ENCODE measurements at places on chromosomes 7 and 10. TPM values are rescaled to one million over a fixed set of nuclear protein-coding genes. Genes with fewer than 3 reads are reported as not detected.

RTKN2 gene
- 7.8 TPM for total RNA-seq

NUTM2E gene
- total RNA-seq, result not detected

CAMK2G gene
- 43.0 TPM for total RNA-seq

SLC18A3 gene
- total RNA-seq, result not detected

SAMD9 gene
- total RNA-seq, result 59.5 TPM

PHKG1 gene
- total RNA-seq, result 1.5 TPM

EEPD1 gene
- 18.5 TPM for total RNA-seq

LEP gene
- not detected for total RNA-seq

GIMAP2 gene
- 101 TPM for total RNA-seq

UPK3B gene
- total RNA-seq, result 0.46 TPM

TMEM130 gene
- not detected for total RNA-seq

JAKMIP3 gene
- total RNA-seq, result 1.1 TPM

KLF14 gene
- total RNA-seq, result not detected

RNF133 gene
- total RNA-seq, result not detected
